ENCODE measurements at places on chromosomes 3 and 15.

GRCh38 chr3:148030975-148031374, 621.8 kb downstream of the ZIC1 start:
- DNase-seq: no peak

DNA sequence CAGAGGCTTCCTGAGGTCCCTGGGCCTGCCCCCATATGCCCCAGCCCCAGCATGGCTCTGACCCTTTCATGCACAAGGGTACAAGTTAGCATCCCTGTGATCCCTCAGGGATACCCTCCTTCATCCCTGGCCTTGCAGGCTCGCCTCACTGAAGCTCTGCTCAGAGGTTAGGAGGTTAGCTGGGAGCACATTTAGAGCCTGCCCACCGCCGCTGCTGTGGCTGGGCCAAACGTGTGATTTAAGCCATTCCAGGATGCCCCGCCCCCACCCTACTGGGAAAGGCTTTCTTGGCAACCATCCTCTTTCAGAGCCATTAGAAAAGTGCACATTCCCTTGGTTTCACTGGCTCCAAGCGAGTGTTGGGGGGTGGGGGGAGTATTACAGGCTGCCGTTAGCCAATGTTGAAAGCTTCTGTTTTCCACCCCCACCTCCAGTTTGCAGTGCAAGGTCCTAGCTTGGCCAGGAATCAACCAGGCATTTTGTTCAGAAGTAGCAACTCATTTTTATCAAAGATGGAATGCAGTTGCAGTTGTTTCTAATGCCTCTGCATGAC, 6.3 kb upstream of the HES1 start:
- DNase-seq: peak; percentile 21

DNA sequence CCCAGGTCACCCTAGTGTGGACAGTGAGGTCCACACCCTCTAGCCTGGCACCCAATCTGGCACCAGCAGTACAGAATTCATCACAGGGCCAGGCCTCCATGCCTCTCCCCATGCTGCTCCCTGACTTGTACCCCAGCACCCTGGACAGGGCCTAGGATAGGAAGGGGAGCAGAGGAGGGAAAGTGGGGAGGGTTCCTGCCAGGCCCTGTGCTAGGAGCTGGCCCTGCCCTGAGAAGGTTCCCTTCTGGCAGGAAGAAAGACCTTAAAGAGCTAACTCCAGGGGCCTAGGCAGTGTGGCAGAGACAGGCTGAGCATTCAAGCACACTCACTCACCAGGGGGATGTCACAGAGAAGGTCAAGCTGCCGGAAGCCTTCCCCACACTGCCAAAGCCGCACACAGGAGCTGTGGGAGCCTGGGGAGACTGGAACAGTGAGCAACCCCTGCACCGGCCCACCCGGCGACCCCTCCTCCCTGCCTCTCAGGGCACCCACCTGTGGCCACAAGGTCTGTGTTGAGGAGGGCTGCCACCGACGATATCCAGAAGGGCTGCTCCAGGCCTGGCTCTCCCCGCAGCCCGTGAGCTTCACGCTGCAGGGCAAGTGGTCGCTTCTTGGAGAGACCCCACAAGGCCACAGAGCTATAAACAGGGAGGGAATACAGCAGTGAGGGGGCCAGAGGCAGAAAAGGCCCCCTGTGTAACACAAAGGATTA, 7.4 kb downstream of the RRP9 start:
- DNase-seq: no peak

- DNase-seq: no peak
Measured at GRCh38 chr15:31202953-31203352, 101.4 kb upstream of the TRPM1 start.
